ENCODE measurements at places on chromosomes 5 and 9.

- DNase-seq, result no peak
These were observed 98.1 kb upstream of the TAS2R1 start for GRCh38 chr5:9728261-9728660.

- DNase-seq, result no peak
These were observed 98.5 kb downstream of the GABBR2 start for GRCh38 chr9:98610211-98610610.

DNA sequence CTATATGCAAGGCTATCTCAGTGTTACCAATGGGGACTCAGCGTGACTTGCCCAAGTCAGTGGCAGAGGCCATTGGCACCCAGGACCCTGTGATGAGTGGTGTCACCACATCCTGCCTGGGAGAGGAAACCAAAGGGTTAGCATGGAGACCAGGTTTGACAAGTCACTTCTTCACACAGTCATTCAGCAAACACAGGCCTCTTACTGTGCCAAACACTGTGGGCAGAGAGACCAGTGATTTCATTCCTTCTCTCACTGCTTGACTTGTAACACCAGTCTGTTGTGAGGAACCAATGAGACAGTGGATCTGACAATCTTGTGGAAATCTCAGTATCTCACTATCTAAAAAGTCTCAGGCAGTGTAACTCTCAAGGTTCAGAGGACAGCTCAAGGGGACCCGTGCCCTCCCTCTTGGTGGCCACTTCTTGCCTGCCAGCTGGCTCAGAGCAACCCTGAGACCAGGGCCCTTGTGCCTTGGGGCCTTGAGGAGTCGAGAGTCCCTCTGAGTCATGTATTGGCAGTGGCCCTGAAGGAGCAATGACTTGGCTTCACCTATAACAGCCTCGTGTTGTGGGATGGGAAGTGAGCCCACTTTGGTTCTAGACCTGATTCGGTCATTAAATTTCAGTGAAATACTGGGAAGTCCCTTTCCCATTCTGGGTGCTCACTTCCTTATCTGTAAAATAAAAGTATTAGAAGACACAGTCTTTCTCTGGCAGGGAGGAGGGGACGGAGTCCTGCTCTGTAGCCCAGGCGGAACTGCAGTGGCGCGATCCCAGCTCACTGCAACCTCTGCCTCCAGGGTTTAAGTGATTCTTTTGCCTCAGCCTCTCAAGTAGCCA lies 1.6 kb downstream of the FABP6 start:
- DNase-seq, result no peak

- no peak for DNase-seq
These were observed 36.8 kb downstream of the PIP5K1B start for GRCh38 chr9:68741704-68742332.

- no peak for DNase-seq
These were observed 12.8 kb downstream of the UGCG start for GRCh38 chr9:111909444-111909843.

DNA sequence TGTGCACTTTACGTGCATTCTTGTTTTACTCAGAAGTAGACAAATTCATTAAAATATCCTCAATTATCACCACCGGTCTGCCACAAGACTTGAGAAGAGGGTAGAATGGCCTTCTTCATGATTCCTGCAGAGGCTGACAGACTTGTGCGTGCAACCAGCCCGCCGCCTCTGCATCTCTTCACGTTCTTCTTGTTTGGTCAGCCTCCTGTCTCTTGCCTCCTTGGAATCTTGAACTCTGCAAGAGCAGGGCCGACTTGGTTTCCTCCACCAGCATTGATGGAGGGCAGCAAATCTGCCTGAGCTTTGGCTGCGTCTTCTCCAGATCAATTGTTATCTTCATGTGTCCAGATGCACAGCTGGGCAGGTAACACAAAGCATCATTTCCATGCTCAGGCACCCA lies 20.2 kb downstream of the UBE2QL1 start:
- DNase-seq, result no peak

DNA sequence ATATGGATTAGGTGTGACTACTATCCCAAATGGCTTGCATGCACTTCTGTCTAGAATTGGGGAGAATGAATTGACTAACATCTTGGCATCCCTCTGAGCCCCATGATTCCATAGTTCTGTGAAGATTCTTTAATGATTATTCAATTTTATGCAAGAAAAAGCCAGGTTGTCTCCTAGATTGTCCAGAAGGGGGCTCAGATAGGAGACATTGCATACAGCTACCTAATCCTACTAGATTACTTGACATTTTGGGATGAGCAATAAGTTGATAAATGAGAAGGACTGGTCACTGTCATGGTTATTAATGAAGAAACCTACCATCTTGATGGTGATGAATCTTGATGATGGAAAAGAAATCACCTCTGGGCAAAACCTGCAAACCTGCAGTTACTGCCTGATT lies 117.0 kb downstream of the CARTPT start:
- DNase-seq, result no peak

DNA sequence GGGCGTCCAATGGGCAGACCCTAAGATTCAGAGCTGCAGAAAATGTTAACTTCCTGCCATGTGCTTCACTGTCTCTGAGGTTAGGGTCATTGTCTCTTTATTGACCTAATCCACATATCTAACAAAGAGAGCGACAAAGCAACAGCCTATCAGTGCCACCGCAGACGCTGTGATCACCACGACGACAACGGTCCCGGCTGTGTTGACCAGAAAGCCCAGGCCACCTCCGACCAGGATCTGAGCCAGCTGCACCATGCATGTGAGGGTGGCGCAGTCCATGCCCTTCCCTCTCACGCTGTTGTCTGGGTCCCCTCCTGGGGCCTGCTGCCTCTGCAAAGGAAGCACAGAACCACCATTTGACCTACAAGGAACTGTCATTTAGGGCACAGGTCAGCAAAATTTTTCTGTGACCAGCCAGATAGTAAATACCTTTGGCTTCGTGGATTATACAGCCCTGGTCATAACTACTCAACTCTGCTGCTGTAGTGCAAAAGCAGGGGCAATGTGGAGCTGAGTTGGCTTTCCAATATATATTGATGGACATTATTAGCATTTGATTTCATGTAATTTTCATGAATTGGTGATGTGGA lies 8.5 kb downstream of the RXFP3 start:
- no peak for DNase-seq

- DNase-seq, result no peak
These were observed 20.4 kb downstream of the ADAMTS2 start for GRCh38 chr5:179324760-179325295.

DNA sequence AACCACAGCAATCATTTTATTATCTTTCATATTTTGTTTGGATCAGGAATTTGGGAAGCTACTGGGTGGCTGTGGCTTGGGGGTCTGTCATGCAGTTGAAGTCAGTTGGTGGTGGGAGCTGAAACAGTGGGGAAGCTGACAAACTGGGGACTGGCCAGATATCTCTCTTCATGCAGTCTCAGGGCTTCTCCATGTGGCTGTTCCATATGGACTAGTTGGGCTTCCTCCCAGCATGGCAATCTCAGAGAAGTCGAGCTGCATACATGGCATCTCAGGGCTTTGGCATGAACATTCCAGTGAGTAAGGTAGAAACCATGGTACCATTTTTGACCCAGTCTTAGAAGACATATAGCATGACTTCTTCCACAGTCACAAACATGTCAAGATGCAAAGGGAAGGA lies 274.8 kb downstream of the ENC1 start:
- no peak for DNase-seq

DNA sequence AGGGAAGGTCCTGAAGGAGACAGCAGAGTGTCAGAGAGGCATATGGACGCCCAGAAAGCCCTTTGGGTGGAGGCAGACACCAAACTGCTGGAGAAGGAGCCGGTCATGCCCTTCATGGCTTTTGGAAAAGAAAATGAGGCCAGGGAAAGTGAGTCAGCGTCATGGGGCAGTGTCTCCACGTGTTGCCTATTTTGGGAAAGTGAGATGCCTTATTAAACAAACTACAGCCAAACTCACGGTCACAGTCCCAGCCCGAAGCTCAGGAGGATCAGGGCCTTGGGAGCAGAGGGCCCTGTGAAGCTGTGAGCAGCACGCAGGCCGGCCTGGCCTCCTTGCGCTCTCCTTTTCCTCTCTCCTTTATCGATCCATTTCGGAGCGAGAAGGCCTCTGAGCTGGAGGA lies 25.0 kb downstream of the RGS3 start:
- DNase-seq, result no peak
